Transverse colon (tissue), 4 donors: ENCODE measurements at places on chromosomes 7 and 10.

DNA sequence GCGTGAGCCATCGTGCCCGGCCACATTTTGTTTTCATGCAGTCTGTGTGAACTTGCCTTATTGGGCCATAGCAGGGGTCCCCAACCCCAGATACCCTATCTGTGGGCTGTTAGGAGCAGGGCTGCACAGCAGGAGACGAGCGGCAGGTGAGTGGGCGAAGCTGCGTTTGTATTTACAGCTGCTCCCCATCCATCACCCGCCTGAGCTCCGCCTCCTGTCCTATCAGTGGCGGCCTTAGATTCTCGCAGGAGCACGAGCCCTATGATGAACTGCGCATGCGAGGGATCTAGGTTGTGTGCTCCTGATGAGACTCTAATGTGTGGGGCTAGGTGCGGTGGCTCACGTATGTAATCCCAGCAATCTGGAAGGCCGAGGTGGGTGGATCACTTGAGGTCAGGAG, 293.9 kb downstream of the CAMK1D start:
- no peak for DNase-seq
- H3K27me3 ChIP-seq = no peaks in the 10 kb centered on the region
- H3K4me1 ChIP-seq = peaks cover 6% of the 10 kb centered on the region
- H3K36me3 ChIP-seq = no peaks in the 10 kb centered on the region

DNA sequence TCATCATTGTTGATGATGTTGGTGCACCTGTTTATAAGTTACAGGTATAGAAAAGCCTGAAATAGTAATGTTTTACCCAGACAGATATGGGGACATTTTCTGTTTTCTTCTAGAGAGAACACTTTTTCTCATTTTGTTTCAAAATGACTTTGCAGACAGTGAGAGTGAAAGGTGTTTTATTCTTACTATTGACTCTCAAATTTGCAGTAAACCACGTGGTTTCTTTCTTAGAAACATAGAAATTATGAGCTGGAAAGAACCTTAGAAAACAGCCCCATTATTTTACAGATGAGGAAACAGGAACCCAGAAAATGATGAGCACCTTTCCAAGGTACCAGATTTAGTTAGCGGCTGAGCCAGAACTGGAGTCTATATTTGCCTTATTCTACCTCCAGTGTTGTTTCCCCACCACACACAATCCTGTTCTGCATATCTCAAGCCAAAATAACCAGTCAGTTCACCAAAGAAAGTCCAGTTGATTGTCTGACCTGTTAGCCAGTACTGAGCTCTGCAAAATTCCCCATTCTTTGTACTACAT, 138.9 kb upstream of the AHR start:
- no peak overlapping the region for H3K4me3 ChIP-seq
- no peaks in the 10 kb centered on the region for H3K27me3 ChIP-seq
- H3K27ac ChIP-seq = no peak overlapping the region

- no peak overlapping the region for H3K4me3 ChIP-seq
- no peak for DNase-seq
- no peaks in the 10 kb centered on the region for H3K36me3 ChIP-seq
- no peaks in the 10 kb centered on the region for H3K4me1 ChIP-seq
- no peaks in the 10 kb centered on the region for H3K27me3 ChIP-seq
Observed at GRCh38 chr7:70505886-70506285, 626.1 kb upstream of the GALNT17 start.

- H3K36me3 ChIP-seq = no peaks in the 10 kb centered on the region
- H3K27me3 ChIP-seq = no peaks in the 10 kb centered on the region
- no peak overlapping the region for H3K4me3 ChIP-seq
- no peaks in the 10 kb centered on the region for H3K4me1 ChIP-seq
Observed at GRCh38 chr7:158077151-158077840, 510.3 kb downstream of the PTPRN2 start.

GRCh38 chr10:47454008-47454779, 29.7 kb downstream of the ANXA8 start:
- DNase-seq = no peak
- no peak overlapping the region for H3K4me3 ChIP-seq
- no peaks in the 10 kb centered on the region for H3K36me3 ChIP-seq
- no peak overlapping the region for H3K27ac ChIP-seq
- H3K27me3 ChIP-seq = no peaks in the 10 kb centered on the region
- no peaks in the 10 kb centered on the region for H3K4me1 ChIP-seq

DNA sequence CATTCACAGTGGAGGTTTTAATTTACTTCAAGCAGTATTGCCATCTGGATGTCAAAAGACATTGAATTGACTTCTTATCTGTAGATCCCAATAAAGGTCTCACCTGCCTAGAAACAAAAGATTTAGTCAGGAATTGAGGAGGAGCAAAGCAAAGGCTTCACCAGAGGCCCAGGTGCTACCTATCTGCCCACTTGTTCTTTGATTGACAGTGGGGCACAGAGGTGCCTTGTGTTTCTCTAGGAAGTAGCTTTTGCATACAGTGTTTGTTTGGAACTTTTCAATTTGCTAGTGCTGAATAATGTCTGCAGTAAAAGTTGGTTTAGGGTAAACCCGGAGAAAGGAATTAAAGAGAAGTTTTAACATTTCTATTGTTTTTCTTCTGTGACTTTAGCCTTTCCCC, 40.4 kb downstream of the AUTS2 start:
- H3K4me1 ChIP-seq = no peaks in the 10 kb centered on the region
- H3K36me3 ChIP-seq = no peaks in the 10 kb centered on the region
- H3K4me3 ChIP-seq = no peak overlapping the region
- DNase-seq = no peak

GRCh38 chr7:53768186-53768585, 732.8 kb downstream of the POM121L12 start:
- no peak overlapping the region for H3K27ac ChIP-seq
- no peak for DNase-seq
- H3K36me3 ChIP-seq = no peaks in the 10 kb centered on the region
- no peaks in the 10 kb centered on the region for H3K27me3 ChIP-seq
- H3K4me3 ChIP-seq = no peak overlapping the region
- no peaks in the 10 kb centered on the region for H3K4me1 ChIP-seq

GRCh38 chr7:155980841-155981240, 168.6 kb upstream of the SHH start:
- H3K4me3 ChIP-seq = no peak overlapping the region
- no peaks in the 10 kb centered on the region for H3K36me3 ChIP-seq
- no peak overlapping the region for H3K27ac ChIP-seq
- H3K27me3 ChIP-seq = peaks cover 10% of the 10 kb centered on the region
- no peaks in the 10 kb centered on the region for H3K4me1 ChIP-seq
- no peak for DNase-seq

GRCh38 chr7:136877509-136877908, 9.1 kb downstream of the CHRM2 start:
- H3K27me3 ChIP-seq = no peaks in the 10 kb centered on the region
- H3K36me3 ChIP-seq = no peaks in the 10 kb centered on the region
- peak overlapping the region; percentile 0 for H3K27ac ChIP-seq
- DNase-seq = no peak

GRCh38 chr10:104907521-104907920, 266.4 kb downstream of the SORCS3 start:
- no peak overlapping the region for H3K27ac ChIP-seq
- no peaks in the 10 kb centered on the region for H3K36me3 ChIP-seq
- H3K4me1 ChIP-seq = no peaks in the 10 kb centered on the region
- no peak for DNase-seq

DNA sequence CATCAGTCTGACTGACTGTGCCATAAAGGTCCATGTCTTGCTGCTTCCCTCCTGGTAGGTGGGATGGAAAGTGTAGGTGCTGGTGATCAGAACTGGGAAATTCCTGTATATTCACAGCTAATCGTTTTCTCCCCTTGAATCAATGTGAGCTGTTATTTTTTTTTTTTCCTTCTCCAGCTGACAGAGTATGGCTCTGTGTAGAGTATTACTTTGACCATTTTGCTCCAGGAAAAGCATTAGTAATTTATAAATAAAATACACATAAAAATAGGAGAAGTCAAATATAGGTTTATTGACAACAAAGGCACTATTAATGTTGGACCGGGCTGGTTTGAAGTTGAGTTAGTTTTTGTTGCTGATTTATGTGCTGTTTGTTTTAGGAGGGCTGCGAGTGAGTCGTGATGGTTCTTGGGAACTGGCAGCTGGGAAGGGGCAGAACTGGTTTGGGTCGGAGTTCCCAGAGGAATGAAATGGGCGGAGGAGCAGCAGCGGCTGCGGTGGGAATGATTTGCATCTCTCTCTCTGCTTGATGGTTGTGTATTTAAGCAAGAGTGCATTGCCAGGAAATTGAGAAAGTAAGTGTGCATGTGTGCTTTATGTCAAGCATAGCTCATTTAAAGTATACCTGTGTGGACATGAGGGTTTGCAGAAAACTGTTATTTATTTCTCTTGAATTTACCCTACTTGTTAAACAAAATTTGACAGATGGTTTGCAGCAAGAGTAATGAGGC, 80.9 kb downstream of the LRMDA start:
- peak overlapping the region; percentile 36 for H3K27ac ChIP-seq
- no peak for DNase-seq
- no peak overlapping the region for H3K4me3 ChIP-seq

GRCh38 chr10:11018855-11019631, 1.4 kb downstream of the CELF2 start:
- peak overlapping the region; percentile 90 for H3K27ac ChIP-seq
- no peaks in the 10 kb centered on the region for H3K36me3 ChIP-seq
- peak overlapping the region; percentile 76 for H3K4me3 ChIP-seq

- peaks cover 65% of the 10 kb centered on the region for H3K4me1 ChIP-seq
- no peaks in the 10 kb centered on the region for H3K36me3 ChIP-seq
- peak; percentile 85 for DNase-seq
- no peaks in the 10 kb centered on the region for H3K27me3 ChIP-seq
- peak overlapping the region; percentile 86 for H3K4me3 ChIP-seq
- peak overlapping the region; percentile 100 for H3K27ac ChIP-seq
Observed at GRCh38 chr10:43396061-43396927, 12.7 kb downstream of the HNRNPF start.

DNA sequence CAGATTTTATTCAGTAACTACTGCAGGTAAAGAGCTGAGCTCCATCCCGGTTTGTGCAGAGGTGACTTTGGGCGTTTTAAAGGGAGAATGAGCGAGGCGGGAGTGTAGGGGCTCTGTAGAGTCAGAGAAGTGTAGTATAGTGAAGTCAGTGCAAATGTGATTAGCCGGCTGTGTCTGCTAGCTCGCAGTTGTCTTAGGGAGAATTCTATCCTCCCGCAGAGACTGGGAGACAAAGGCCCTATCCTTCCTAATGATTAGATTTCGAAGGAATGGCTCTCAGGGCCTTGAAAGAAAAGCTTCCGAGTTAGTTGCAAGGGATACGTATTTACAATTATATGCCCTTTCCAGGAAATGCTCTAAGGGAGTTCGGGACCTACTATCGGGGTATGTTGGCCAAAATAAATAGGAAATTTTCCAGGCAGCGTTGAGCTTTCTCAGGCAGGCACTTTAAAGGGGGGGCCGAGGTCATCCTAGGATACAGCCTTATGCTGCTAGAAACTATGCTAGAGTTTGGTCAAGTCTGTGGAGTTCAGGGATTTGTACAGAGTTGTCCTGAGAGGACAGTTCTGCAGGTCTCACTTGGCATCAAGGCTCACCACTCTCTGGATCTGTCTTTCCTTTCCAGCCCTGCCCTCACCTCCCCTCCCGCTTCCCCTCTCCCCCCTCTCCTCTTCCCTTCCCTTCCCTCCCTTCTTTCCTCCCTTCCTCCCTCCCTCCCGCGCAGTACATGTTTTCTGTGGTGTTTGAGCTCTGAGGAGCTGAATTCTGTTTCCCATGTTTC, 825 bp downstream of the MRPL32 start:
- no peaks in the 10 kb centered on the region for H3K27me3 ChIP-seq
- peaks cover 16% of the 10 kb centered on the region for H3K36me3 ChIP-seq
- H3K27ac ChIP-seq = peak overlapping the region; percentile 89
- peak overlapping the region; percentile 91 for H3K4me3 ChIP-seq
- peaks cover 21% of the 10 kb centered on the region for H3K4me1 ChIP-seq

GRCh38 chr10:10526846-10527245, 490.8 kb upstream of the CELF2 start:
- no peaks in the 10 kb centered on the region for H3K36me3 ChIP-seq
- no peak overlapping the region for H3K27ac ChIP-seq
- no peaks in the 10 kb centered on the region for H3K4me1 ChIP-seq

DNA sequence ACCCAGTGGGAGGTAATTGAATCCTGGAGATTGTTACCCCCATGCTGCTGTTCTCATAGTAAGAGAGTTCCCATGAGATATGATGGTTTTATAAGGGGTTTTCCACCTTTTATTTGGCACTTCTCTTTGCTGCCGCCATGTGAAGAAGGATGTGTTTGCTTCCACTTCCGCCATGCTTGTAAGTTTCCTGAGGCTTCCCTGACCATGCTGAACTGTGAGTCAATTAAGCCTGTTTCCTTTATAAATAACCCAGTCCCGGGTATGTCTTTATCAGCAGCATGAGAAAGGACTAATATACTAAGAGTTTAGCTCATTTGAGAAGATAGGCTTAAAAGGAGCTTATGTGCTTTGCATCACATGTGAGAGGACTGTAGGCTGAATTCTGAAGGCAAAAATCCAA, 29.3 kb downstream of the TMEM248 start:
- peaks cover 22% of the 10 kb centered on the region for H3K4me1 ChIP-seq
- H3K27me3 ChIP-seq = no peaks in the 10 kb centered on the region
- no peak overlapping the region for H3K4me3 ChIP-seq
- peaks cover 38% of the 10 kb centered on the region for H3K36me3 ChIP-seq
- H3K27ac ChIP-seq = no peak overlapping the region

GRCh38 chr10:76723844-76724243, 913.8 kb downstream of the KCNMA1 start:
- H3K27me3 ChIP-seq = no peaks in the 10 kb centered on the region
- no peaks in the 10 kb centered on the region for H3K36me3 ChIP-seq
- H3K4me3 ChIP-seq = no peak overlapping the region
- no peak for DNase-seq

DNA sequence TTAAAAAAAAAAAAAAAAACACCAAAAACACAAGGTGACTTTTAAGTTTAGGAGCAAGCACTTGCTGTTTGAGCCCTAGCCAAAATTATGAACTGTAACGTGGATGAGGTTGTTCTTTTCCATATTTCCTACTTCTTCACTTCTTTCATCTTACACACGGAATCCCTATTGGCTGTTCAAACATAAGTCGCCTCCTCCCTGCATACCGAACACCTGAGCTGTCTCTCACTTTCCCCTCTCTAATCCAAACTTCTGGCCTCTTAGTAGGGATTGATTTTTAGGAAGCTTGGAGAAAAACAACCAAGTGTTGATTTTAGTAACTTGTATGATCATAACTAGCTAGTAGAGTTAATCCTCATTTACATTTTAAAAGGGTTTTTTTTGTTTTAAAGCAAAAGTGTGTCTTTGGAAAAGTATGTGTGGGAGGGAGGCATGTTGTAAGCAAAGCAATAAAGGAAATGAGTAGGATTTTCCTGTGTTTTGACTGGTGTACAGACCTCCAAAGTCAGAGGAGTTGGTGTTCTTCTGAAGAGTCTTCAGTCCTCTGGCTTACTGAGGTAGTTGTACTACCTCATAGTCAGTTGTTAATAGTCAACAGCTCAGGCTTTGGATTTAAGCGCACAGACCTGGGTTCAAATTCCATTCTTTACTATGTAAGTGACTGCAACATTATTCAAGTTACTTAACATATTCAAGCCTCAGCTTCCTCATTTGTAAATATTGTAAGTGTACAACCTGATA, 39.3 kb downstream of the RABGEF1 start:
- no peaks in the 10 kb centered on the region for H3K4me1 ChIP-seq
- H3K4me3 ChIP-seq = no peak overlapping the region
- no peaks in the 10 kb centered on the region for H3K27me3 ChIP-seq
- no peak for DNase-seq
- H3K36me3 ChIP-seq = peaks cover 25% of the 10 kb centered on the region
